Uterus (tissue), 4 donors: ENCODE measurements at places on chromosomes 13 and 19. TPM values are rescaled to one million over a fixed set of nuclear protein-coding genes. Genes with fewer than 3 reads are reported as not detected.

The B3GNT8 gene
- 0.83 TPM for total RNA-seq

GRCh38 chr13:113061796-113062425, 43.7 kb upstream of the F7 start:
- H3K27me3 ChIP-seq: no peaks in the 10 kb centered on the region
- no peaks in the 10 kb centered on the region for H3K36me3 ChIP-seq
- H3K4me3 ChIP-seq: no peak overlapping the region
- no peak for DNase-seq
- H3K27ac ChIP-seq: no peak overlapping the region

The KCNC3 gene
- 0.26 TPM for total RNA-seq

DNA sequence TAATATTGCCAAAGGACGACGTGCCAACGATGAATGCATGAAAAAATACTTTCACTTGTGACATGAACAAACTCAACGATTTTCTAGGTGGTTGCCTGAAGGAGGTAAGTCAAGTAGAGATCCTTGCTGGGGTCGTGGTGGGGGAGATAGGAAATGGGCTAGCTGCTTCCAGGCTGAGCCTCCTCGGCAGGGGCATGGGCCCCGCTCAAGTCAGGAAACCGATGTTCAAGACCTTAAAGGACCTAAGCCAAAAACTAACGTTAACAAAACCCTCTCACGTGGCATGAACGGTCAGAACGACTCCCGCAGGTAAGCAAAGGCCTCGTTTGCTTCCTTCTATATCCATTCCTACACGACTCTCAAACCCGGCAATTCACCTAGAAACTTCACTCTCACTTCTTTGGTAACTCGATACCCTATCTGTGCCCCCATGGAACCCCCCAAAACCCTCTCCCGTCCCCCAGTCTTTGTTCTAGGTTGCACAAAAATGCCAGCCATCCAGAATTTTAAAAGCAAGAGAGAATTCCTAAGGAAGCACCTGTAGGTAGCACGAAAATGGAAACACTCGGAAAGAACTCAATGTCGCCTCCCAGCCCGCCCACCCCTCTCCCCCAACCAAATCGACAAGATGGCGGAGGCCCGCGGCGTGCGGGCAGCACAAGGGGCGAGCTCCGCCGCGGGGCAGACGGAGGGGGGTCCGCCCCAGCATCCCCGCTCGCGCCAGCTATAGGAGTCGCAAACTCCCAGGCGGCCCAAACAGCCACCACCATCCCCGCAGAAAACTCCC, 13.6 kb downstream of the ACP4 start:
- H3K27me3 ChIP-seq: no peaks in the 10 kb centered on the region
- DNase-seq: no peak
- H3K4me3 ChIP-seq: peak overlapping the region; percentile 74
- peak overlapping the region; percentile 97 for H3K27ac ChIP-seq

GRCh38 chr13:59877933-59878332, 285.8 kb downstream of the DIAPH3 start:
- no peaks in the 10 kb centered on the region for H3K36me3 ChIP-seq
- H3K4me3 ChIP-seq: no peak overlapping the region
- H3K4me1 ChIP-seq: no peaks in the 10 kb centered on the region
- no peak for DNase-seq
- no peak overlapping the region for H3K27ac ChIP-seq

DNA sequence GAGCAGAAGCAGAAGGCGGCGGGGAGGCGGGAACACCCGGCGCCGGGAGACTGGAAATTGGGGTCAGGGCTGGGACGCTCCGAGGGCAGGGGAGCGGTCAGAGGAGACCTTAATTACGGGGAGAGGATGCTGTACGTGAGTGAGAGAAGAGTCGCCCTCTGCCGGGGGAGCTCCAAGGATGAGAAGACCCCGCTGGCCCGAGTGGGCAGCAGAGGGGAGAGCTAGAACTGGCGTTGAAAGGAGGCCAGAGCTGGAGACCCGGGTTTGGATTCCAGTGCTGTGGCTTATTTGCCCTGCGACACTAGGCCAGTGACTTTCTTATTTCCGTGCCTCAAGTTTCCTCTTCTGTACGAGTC, 536 bp downstream of the FAM32A start:
- H3K36me3 ChIP-seq: no peaks in the 10 kb centered on the region
- H3K4me3 ChIP-seq: peak overlapping the region; percentile 50
- no peaks in the 10 kb centered on the region for H3K27me3 ChIP-seq

The KLK15 gene
- total RNA-seq: not detected

GRCh38 chr19:13093407-13094105, 9.1 kb downstream of the LYL1 start:
- H3K4me1 ChIP-seq: peaks cover 50% of the 10 kb centered on the region
- no peaks in the 10 kb centered on the region for H3K36me3 ChIP-seq
- H3K27ac ChIP-seq: peak overlapping the region; percentile 93
- no peaks in the 10 kb centered on the region for H3K27me3 ChIP-seq

GRCh38 chr13:61036715-61037114, 378.9 kb downstream of the PCDH20 start:
- no peaks in the 10 kb centered on the region for H3K27me3 ChIP-seq
- H3K4me1 ChIP-seq: no peaks in the 10 kb centered on the region

The ZNF543 gene
- total RNA-seq: 10.9 TPM
